Vagina (tissue), 2 donors: ENCODE measurements at places on chromosomes 1 and 21.
A peak's percentile ranks its signal among the peaks of the same experiment; 100 is the strongest.

DNA sequence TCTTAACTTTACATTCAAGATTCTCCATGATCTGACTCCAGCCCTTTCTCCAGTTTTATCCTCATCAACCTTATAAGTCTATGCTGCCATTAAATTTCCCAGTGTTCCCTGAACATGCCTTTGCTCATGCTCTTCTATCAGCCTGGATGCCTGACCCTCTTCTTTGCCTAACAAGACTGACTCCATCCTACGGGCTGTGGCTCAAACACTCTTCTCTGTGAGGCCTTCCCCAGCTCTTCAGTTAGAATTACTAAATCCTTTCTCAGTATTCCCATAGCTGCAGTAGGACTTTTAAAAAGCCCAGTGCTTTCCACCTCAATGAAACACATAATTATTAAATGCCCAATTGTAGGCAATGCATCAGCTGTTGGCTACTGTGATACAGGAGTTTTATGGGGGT, 76.5 kb upstream of the GNG12 start:
- no peak for DNase-seq

GRCh38 chr1:48248356-48248755, 25.8 kb downstream of the SLC5A9 start:
- DNase-seq: peak; percentile 71

DNA sequence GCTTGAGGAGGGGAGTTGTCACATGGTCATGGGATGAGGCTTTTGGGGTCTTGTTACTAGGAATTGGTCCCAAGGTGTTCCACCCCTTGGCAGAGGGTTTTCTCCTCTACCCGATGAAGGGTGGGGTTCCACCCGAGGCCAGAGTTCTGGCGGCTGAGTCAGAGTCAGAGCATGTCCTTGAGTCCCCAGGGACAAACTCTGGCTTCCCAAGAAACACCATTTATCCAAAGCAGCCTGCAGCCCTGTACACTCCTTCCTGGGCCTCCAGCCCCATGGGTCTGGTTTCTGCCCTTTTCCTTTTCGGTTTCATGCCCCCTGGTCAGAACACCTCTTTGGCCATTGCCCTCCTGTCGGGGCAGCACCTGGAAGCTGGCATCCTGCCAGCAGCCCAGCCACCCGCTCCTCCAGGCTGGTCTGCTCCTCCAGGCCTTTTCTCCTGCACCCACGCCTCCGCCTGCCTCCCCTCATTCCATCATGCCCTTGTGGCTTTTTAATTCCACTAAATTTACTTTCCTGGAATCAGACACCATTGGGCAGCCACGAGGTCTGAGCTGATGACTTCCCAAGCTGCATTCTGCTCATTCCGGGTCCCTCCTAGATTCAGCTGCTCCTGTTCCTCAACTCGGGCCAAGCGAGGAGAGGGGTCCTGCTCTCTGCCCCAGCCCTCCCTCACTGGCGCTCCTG, 301.7 kb upstream of the VAMP3 start:
- no peak for DNase-seq

DNA sequence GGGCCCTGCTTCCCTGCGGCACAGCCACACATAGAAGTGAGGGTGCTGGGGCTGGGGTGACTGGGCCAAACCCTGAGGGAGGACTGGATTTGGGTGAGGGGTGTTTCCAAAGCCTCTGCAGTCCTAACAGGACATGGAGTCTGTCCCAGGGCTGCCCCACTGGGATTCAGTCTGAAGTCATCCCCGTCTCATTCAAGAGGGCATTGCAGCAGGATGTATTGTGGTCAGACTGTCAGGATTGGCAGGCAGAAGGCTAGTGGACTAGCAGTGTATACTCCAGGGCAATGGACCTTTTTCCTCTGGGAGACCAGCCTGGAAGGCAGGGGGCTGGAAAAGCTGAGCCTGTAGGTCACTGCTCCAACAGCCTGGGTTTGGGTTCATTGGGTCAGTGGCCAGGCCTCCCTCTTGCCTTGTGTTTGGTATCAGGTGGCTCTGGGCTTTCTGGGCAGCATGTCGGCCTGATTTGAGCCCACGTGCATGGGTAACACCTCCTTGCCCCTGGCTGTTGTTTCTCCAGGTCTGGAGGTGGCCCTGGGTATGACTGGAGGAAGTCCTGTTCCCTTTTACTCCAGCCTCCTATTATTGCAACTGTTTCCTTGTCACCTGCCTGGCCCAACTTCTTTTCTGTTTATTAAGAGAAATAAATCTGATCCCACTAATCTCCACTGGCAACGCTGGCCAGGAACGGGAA, 41.0 kb upstream of the SYNC start:
- DNase-seq: no peak

- no peak for DNase-seq
Observed at GRCh38 chr1:230627767-230628166, 14.5 kb upstream of the COG2 start.

- no peak for DNase-seq
Observed at GRCh38 chr1:180560868-180561600, 2.3 kb downstream of the OVAAL start.

- DNase-seq: no peak
Observed at GRCh38 chr1:66731170-66731865, 20.9 kb upstream of the DYNLT5 start.

DNA sequence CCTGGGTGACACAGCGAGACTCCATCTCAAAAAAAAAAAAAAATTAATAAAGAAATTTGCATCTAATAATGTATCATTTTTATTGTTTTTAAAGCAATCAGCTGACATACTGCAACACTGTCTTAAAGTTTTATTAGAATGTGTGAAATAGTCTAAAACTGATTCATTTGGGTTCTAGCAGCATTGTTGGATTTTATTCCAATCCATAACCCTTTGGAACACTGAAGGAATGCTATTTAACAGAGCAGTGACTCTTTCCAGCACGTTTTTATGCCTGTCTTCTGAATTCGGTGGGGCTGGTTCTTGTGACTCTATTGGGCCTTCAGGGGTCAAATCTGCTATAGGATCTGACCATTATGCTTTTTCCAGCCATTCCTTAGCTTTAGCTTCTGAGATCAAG, 18.2 kb upstream of the FMO4 start:
- DNase-seq: no peak

DNA sequence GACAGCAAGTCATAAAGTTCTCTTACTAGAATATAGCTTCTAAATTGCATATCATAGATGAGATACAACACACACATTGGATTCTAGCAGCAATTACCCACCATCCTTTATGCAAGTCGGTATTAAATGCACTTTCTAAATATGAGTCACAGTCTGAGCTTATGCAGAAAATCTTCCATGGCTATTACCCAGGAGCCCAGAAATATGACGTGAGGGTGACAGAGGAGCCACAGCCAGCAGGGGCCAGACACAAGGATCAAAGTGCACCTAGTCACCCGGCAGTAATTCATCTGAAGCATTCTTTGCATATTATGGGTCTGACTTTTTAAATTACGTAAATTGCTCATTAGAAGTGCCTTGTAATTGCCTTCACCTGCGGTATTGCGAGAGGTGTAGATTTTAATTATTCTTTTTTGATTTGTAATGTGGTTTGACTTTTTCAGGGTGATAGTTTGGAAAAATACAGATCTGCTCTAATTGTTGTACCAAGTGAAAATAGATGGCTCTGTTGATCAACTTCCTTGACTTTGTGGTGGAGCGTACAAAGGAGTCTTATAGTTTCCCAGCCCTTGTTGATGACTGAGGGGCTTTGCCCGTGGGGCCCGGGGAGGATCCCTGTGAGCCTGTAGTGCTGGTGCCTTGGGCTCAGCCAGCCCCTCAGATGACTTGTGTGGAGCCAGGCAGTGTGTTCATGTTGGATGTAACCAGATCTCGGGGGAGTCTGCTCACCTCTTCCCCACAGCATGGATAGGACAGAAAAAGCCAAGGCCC, 470.0 kb upstream of the VAMP3 start:
- no peak for DNase-seq

DNA sequence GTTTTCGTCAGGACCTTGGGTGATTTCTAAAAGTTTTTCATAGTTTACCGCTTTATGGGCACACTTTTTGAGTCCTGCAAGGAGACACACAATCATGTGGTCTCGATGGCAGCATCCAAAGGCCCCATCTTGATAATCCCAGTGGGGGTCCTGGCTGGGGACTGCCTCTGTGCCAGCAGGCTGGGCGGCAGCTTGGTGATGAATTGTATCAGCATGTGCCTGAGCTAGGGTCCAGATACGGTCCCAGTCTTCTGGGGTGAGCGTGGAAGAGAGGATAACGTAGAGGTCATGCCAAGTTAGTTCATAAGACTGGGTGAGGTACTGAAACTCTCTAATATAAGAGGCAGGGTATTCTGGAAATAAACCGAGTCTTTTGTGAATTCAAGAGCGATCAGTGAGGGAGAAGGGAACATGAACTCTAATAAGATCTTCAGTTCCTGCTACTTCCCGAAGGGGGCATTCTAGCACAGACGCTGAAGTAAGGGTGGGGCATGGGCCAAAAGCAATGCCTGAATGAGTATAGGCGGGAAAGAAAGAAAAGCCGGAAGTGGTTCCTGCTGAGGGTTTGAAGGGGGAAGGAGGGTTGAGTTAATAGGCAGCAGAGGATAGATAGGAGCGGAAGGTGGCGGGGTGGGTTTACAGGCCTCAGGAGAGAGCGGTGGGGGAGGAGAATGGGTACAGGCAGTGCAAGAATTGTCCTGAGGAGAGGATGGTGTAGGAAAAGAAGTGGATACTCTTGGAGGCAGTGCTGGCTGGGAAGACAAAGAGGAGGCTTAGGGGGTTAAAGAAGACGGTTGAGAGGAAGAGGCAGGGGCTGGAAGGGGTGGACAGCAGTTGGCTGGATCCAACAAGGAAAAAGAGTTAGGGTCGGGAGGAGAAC, 1.6 kb downstream of the ERVH48-1 start:
- no peak for DNase-seq

DNA sequence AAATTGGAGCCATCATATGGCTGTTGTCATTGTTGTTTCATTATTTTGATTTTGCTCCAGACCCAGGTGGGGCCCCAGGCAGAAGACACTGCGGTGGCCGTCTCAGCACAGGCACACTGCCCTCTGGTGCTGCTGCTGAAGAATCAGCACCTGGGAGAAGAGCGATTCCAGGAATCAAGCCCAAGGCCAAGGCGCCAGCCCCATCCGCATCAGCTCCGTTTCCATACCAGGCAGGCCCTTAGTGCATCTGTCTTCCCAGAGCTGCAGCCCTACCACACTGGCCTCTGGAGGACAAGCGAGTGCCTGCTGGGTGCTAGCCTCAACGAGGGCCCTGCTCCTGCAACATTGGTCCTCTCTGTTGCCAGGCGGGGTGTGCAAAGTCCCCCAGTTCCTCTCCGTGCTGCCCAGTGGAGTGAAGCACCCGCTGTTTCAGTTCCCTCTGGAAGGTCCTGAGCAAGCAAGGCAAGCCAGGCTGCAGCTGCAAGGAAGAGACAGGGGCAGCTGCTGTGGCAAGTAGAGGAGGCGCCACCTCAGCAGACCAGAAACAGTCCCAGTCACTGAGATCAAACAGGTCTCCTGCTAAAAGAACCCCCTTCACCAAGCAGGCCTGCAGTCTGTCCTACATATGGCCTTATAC, 5.2 kb downstream of the GRIK3 start:
- no peak for DNase-seq

DNA sequence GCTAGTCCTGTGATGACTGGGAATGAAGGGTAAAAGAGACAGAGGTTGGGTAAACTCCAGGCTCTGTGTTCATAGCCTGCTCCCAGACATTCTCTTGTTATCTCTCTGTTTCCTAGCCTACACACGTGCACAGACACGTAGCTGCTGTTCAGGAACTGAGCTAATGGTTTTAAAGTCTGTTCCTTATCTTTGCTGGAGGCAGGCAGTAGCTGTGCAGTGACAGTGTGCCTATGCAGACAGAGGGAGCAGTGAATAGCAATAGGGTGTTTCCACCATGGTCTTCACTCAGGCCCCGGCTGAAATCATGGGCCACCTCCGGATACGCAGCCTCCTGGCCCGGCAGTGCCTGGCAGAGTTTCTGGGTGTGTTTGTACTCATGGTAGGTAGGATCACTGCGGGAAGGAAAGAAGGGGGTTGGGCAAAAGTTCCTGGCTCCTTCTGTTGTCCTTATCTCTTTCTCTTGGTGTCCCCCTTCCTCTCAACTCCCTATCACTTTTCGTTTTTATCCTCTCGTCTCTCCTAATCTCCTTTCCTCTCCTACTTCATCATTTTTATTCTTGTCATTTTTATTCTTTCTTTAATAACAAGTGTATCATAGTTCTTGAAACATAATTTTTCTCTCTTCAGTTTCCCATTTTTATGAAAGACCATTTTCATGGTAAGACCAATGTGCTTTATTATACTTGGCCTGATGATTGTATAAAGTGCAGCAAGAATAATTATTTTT, at the start of gene AQP10:
TSS of gene AQP10 (plus strand) at position 212 of the 727 bp plus-strand sequence. CDS start at position 275, 63 bp downstream.
- DNase-seq: no peak

DNA sequence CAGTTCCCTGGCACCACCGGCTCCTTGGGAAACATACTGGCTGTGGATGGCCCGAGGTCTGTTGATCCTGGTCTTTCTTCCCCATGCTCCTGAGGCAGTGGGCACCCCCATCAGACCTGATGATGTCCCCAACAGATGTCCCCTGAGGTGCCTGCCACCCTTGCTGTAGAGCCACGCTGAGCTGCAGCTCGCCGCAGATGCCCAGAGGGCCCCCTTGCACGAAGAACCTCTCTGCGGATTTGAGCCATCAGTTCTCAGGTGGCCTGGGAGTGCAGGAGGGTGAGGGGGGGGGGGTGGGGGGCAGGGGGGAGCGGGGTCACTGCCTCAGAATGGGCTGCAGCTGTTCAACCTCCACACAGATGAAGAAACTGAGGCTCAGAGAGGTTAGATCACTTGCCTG, 60.9 kb downstream of the GLIS1 start:
- DNase-seq: no peak

DNA sequence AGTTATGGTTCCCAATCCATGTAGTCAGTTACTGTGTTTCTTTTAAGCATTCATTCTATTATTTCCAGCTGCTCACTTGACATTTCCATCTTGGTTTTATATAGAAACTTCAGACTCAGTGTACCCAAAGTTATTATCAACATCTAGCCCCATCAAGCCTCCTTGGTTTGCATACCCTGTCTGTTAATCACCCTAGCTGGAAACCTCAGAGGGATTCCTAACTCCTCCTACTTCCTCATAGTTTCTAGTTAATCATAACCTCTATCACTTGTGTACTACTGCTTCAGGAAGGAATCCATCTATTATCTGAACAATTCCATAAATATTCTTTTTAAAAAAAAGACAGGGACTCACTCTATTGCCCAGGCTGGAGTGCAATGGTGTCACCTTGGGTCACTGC, 293.3 kb downstream of the SDCCAG8 start:
- DNase-seq: no peak

DNA sequence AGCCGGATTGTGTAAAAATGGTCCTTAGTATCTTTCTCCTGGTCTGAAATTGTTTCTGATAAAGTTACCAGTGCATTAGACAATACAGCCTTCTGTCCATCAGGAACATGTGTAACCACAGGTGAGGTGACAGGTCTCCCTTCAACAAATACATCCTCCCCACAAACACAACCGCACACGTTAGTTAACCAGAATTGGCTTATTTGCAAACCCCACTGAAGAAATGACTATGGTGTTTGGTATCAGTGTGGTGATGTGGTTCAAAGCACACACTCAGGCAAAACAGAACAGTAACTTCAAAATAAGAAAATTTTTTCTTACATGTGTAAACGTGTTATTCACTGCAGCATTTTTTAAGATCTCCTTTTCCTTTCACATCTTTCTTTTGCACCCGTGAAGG, 517.2 kb upstream of the NR5A2 start:
- no peak for DNase-seq
